Mucosa of gallbladder (tissue), 1 donor: ENCODE measurements at places on chromosomes 2 and 18.
A peak's percentile ranks its signal among the peaks of the same experiment; 100 is the strongest.

- DNase-seq = no peak
Observed at GRCh38 chr2:99680946-99681345, 191.1 kb upstream of the REV1 start.

GRCh38 chr2:226977775-226978190, 141.9 kb downstream of the RHBDD1 start:
- DNase-seq = no peak

DNA sequence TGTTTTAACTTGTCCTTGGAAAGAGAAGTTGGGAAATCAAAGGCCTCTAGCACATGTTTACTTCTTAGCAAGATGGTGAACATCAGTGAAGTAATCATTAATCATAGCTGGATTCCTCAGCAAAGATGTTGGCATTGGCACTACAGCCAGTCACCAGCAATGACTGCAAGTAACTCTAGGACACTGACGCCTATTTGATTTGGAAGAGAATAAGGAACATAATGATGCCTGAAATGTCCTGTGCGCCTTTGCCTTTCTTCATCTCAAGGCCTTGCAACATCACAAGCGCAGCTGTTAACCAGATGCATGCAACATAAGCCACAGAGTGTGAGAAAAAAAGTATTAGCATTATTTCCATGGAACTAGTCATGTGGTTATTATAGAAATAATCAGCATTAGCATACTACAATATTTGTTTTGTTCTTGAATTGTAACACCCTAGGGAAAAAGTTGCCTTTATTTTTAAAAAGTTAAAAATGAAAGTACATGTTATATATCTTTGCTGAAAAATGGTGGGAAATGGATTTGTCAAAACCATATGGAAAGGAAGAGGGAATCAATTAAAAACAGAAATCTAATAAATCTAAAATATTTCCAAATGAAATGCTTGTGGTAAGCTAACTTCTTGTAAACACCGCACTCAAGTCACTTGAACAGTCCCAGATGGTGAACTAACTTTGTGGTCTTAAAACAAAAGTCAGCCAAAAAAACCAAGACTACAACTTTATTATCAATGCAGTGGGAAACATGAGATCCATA, 55.6 kb downstream of the THADA start:
- peak; percentile 69 for DNase-seq

- no peak for DNase-seq
Observed at GRCh38 chr2:16466133-16466820, 199.4 kb downstream of the CYRIA start.

- no peak for DNase-seq
Observed at GRCh38 chr2:46298272-46298521, 990 bp downstream of the EPAS1 start.

DNA sequence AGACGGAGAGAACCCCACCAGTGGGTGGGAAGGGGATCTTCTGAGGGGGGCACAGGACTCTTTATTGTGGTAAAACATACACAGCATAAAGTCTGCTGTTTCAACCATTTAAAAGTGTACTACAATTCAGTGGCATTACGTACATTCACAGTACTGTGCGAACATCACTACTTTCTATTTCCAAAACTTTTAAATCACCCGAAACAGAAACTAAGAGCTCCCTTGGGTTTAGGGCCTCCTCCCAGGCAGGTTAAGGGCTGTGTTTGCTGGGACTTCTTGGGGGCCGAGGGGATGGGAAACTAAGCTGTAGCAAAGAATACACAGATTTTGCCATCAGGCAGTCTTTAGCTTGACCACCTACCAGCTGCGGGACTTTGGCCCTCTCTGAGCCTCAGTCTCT, 242.0 kb downstream of the HAUS1 start:
- DNase-seq = no peak
